ENCODE measurements at places on chromosomes 11 and 22. TPM values are rescaled to one million over a fixed set of nuclear protein-coding genes. Genes with fewer than 3 reads are reported as not detected.

- no peak for DNase-seq
These were observed 1.8 kb upstream of the TIGD3 start for GRCh38 chr11:65352783-65353182.

DNA sequence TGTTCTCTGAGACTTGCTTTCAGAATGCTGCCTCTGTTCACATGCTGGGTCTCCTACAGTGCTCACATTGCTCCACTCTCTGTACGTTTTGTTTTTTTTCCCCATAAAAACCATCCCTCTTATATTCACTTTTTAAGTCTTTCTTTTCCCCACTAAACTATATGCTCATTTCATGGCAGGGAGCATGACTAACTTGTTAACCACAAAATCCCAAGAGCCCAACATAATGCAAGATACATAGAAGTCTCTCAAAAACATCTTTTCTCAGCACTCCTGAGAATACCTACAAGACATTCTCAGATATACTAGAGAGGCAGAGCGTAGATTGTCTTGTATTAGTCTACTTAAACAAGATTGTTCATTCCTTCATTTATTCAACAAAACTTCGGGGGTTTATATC is 73.3 kb downstream of the FAM76B start:
- DNase-seq: no peak

DNA sequence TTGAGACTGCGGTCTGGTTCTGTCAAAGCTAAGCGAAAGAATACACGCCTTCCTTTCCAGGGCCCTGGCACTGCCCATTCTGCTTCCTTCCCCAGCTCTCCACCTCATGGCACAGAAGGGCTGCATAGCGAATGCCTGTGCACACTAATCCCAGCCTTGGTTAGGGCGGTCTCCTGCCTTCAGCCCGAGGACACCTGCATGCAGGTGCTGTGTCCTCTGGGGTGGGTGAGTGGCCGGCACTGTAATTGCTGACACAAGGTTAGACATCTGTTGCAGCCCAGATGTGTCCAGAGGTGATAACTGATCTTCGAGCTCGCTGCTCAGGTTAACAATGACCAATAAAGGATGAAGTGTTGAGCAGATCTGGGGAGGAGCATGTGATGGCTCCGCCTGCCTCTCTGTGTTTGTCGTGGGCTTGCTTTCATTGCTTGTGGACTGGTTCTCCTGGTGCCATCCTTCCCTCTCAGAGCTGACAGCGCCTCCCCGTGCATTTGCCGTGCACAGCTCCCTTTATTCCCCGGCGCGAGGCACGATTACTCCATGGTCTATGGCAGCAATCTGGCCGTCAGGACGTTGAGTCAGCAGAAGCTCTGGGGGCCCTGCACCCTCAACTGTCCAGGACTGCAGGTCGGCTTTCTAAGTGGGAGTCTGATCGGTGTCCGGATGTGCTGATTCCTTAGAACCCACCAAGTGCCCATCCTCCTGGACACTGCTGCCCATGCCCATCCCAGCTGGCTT is 1088.2 kb downstream of the BRD1 start:
- no peak for DNase-seq

GRCh38 chr11:33651990-33652389 is 48.6 kb downstream of the C11orf91 start:
- DNase-seq: no peak

Gene HMOX1
- 54.0 TPM for total RNA-seq

GRCh38 chr11:105168457-105168856 is 28.9 kb upstream of the CARD18 start:
- no peak for DNase-seq

- DNase-seq: no peak
These were observed 130.9 kb downstream of the BBOX1 start for GRCh38 chr11:27171376-27171958.

DNA sequence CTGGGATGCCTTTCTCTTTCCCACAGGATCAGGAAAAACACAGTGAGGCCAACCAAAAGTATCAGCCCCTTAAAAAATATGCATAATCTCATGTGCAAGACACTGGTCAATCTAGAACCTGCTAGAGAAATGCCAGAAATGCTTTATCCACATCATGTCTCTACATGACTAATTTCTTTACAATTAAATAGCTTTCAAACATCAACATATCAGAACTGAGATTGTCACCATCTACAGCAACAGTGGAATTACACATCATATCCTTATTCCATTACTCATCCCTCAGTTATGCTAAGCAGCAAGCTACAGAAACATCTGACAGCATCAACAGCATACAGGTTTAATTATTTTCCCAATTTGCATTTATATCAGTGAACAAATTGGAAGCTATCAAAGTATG is 78.8 kb downstream of the DDIAS start:
- no peak for DNase-seq

DNA sequence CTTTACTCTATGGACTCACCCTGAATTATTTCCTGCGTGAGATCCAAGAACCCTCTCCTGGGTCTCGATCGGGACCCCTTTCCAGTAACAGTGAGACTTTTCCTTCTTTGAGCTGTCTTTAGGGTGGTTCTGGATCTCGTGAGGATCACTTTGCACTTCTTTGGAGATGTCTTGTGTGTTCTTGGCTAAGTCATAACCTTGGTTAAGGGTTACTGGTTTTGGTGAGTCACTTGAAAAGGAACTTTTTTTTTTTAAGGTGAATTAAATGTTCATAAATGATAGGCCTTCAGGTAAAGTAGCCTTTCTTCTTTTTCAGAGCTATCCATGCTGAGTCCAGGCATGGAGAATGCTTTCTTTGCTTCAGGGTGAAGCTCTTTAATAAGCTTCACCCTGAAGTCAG is 19.4 kb upstream of the GSTP1 start:
- no peak for DNase-seq

GRCh38 chr22:38315823-38316363 is 1.3 kb downstream of the CSNK1E start:
- no peak for DNase-seq

- DNase-seq: no peak
These were observed 4.0 kb upstream of the OR56A3 start for GRCh38 chr11:5937868-5938602.

- no peak for DNase-seq
These were observed 10.5 kb downstream of the FGF3 start for GRCh38 chr11:69808667-69809086.

DNA sequence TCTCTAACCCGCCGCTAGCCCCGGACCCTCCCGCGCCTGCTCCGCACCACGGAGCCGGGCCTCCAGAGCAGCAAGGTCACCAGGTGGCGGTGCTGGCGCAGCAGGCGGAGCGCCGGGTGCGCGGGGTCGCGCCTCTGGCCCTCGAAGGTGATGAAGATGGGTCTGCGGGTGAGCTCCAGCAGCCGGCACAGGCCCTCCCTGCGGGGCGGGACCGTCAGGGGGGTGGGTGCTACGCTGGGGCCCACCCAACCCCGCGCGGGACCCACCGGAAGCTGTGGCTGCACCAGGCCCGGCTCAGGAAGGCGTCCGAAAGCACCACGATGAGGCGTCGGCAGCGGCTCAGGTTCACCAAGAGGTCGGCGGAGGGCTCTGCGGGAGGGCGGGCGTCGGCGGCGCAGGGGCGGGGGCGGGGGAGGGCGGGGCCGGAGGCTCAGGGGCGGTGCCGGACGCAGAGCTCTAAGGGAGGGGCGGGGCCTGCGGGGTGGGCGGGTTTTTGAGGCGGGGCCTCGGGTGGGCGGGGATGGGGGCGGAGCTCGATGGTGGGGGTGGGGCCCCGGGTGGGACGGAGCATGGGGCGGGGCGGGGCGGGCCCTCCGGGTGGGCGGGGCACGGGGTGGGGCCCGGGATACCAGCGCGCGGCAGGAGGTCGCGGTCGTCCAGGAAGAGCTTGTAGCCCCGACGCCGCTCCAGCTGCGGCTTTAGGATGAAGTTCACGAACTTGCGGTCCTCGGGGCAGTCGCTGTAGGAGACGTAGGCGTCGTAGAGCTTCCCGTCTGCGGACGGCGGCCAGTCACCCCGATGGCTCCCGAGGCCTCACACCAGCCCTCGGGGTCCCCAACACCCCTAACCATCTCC is 7.8 kb downstream of the SIGIRR start:
- peak; percentile 91 for DNase-seq

- peak; percentile 73 for DNase-seq
These were observed 6.0 kb upstream of the ARHGAP42 start for GRCh38 chr11:100681064-100681502.

- no peak for DNase-seq
These were observed 4.3 kb downstream of the CYB561A3 start for GRCh38 chr11:61357233-61357893.

Gene HBD
- total RNA-seq: not detected

- no peak for DNase-seq
These were observed 44.5 kb upstream of the FGF3 start for GRCh38 chr11:69863544-69864200.

GRCh38 chr22:16387088-16387487 is 205.5 kb downstream of the CCT8L2 start:
- DNase-seq: peak; percentile 8

GRCh38 chr11:75135651-75136050 is 15.3 kb upstream of the SLCO2B1 start:
- DNase-seq: no peak

DNA sequence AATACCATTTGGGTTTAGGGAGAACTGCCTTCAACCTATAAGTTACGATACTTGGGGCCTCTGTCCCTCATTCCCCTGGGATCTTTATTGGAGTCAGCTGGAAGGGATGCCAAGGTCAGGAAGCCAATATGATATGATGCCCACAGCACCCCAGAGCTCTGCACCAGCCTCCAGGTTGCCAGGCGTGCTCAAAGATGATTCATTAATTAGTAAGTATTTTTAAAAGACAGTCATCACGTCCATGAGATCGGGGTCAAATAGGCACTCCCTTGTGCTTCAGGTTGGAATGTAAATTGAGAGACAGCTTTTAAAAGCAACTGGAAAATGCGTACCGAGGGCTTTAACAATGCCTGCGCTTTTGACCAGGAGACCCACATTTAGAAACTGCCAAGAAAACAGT is 57.0 kb upstream of the CD5 start:
- DNase-seq: no peak

DNA sequence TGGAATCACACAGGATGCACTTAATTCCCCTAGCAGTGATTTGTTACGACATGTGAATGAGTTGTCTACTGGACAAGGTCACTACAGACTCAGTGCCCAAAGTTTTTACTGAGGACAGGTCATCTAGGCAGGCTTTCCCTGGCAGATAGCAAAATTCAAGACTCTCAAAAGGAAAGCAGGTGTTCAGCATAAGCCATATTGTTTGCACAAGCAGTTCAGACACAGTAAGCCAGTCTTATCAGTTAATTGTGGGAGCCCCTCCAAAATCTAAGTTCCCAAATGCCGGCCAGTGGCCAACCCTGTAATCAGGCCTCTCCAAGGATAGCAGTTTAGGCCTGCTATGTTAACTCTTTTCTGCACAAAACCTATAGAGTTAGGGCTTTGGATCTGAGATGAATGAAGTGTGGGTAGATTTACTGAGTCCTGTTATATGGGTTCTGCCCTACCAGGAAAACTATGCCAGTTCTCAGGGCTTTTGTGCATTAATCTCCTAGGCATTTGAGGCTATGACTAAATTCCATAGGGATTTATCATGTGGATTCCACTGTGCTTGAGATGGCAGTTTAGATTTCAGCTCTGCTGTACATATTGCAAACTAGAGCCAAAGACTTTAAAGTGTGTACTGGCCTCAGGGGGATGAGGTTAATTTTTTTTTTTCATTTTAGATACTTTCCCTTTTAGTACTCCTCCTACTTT is 4.8 kb upstream of the ARHGEF12 start:
- no peak for DNase-seq

- DNase-seq: no peak
These were observed 298.4 kb upstream of the PDGFD start for GRCh38 chr11:104462341-104462740.

Gene APOA5
- not detected for total RNA-seq

DNA sequence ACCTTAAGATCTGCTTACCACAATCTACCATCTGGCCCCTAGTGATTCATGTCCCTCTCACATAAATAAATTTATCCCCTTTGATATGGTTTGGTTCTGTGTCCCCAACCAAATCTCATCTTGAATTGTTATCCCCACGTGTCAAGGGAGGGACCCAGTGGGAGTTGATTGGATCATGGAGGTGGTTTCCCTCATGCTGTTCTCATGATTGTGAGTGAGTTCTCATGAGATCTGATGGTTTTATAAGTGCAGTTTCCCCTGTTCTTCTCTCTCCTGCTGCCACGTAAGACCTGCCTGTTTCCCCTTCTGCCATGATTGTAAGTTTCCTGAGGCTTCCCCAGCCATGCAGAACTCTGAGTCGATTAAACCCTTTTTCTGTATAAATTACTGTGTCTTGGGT is 37.2 kb downstream of the OR2AG2 start:
- DNase-seq: no peak

Gene BCO2
- total RNA-seq: 7.7 TPM

DNA sequence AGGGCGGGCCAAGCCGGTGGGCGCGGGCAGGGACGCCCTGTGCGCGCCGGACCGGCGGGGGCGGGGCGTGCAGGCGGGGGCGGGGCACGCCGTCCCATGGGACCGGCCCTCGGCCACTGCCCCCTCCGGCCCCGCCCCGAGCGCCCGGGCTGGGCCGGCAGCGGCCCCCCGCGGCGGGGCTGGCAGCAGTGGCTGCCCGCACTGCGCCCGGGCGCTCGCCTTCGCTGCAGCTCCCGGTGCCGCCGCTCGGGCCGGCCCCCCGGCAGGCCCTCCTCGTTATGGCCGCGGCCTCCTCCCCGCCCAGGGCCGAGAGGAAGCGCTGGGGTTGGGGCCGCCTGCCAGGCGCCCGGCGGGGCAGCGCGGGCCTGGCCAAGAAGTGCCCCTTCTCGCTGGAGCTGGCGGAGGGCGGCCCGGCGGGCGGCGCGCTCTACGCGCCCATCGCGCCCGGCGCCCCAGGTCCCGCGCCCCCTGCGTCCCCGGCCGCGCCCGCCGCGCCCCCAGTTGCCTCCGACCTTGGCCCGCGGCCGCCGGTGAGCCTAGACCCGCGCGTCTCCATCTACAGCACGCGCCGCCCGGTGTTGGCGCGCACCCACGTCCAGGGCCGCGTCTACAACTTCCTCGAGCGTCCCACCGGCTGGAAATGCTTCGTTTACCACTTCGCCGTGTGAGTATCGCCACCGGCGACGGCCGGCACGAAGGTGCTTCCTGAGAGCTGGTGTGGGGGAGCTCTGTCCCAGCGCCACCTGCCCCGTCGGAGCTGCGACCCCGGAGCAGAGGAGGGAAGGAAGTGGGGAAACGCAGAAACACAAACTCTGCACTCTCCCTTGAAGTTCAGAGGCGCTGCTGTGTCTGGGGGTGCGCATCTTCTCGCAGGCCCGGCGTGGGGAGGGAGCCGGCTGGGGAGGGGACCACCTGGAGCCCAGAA is at the start of gene KCNQ1:
TSS of gene KCNQ1 (plus strand) at position 188 of the 925 bp plus-strand sequence. CDS start at position 279, 91 bp downstream.
- DNase-seq: peak; percentile 92

Gene ADAMTS15
- 8.2 TPM for total RNA-seq

- peak; percentile 80 for DNase-seq
These were observed 37.6 kb downstream of the ZNF195 start for GRCh38 chr11:3341298-3341697.
